ENCODE measurements at places on chromosomes 1 and 21.

GRCh38 chr1:39672551-39672947 lies 642 bp upstream of the NT5C1A start:
- DNase-seq, result no peak

- peak; percentile 45 for DNase-seq
Observed at GRCh38 chr1:81517987-81518386, 282.7 kb upstream of the ADGRL2 start.

GRCh38 chr1:161287482-161288054 lies 22.2 kb downstream of the MPZ start:
- no peak for DNase-seq

- no peak for DNase-seq
Observed at GRCh38 chr1:58836408-58836807, 52.6 kb upstream of the JUN start.

DNA sequence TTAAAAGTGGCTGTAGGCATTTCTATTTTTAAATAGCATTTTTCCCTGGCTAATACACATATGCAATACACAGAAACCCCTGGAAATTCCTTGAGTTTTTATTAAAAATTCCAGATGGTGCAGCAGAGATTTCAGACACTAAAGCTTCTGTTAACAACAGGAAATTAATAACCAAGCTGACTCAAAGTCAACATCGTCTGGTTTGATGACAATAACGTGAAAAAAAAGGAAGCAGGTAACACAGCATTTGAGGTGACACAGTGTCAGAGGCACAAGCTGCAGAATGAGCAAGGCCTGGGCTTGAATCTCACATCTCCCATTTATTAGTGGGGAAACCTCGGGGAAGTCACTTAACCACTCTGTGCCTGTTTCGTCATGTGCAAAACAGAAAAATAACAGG lies 64.6 kb upstream of the GJB5 start:
- DNase-seq, result no peak

DNA sequence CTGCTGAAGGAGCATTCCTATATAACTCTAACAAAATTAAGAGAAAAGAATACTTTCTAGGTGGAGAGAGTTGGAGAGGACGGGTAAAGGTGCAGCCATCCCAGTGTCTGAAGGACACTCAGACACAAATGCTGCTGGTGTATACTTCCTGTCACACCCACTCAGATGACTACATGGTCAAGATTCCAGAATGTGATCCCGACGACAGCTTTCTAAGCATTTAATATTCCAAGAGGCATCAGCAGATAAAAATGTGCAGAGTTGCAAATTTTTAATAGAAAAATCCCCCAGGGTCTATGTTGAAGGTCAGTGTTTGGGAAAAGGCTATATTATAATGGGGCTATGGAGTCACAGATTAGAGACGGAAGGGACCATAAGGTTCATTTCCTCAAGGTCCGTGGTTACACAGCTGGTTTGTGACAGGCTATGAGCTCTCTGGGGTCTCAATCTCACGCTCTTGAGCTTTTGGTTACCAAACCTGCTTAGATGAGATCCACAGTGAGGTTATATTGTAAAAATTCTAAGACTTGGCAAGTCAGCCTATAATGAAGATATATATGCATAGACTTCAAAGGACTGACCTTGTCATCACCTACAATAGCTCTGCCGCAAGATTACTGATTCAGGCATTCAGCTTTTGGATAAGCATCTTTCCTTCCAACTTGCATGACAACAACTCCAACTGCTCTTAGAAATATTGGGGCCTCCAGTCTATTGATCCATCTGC lies 35.1 kb downstream of the ZNF281 start:
- DNase-seq, result no peak

DNA sequence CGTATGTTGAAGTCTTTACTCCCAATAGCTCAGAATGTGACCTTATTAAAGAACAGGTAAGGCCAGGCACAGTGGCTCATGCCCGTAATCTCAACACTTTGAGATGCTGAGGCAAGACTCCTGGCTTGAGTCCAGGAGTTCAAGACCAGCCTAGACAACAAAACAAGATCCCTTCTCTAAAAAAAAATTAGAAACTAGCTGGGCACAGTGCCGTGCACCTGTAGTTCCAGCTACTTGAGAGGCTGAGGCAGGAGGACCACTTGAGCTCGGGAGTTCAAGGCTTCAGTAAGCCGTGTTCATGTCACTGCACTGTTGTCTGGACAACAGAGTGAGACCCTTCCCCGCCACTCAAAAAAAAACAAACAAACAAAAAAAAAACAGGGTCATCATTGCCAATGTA lies 171.3 kb downstream of the RERE start:
- DNase-seq, result no peak

GRCh38 chr1:215932558-215932957 lies 365.5 kb downstream of the KCTD3 start:
- DNase-seq, result no peak

DNA sequence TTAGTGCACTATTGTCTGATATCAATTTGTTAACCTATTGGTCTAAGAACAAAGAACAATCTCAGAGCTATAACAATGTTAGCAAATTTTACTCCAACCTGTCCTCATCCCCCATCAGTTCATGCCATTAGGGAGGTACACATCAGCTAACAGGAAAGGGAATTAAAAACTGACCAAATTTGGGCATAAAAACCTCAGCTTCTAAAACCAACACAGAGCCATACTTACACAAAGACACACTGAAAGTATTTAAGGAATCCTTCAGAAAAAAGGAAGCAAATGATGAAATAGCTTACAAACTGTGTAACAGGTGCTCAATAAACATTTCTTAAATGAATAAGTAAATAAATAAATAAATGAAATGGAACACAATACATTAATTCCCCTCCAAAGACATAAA lies 89.2 kb downstream of the TTLL7 start:
- no peak for DNase-seq

DNA sequence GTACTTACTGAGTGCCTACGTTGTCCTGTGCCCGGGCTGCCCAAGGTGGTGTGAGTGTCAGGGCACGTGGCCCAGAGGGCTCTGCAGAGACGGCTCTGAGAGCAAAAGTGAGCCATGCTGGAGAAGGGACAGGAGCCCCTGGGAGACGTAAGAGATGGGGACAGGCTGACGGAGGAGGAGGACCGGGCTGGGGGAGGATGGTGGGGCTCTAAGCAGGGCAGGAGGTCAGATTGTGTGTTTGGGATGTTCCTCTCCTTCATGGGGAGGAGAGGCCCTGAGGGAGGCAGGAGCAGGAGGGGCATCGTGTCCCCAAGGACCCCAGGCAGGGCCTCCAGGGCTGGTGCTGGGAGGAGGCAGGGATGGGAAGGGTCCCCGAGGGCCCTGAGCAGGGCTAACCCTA lies 158.9 kb downstream of the PCBP3 start:
- no peak for DNase-seq

- no peak for DNase-seq
Observed at GRCh38 chr1:58358346-58358745, 188.2 kb downstream of the OMA1 start.

- DNase-seq, result no peak
Observed at GRCh38 chr1:115537415-115537814, 104.4 kb upstream of the VANGL1 start.

DNA sequence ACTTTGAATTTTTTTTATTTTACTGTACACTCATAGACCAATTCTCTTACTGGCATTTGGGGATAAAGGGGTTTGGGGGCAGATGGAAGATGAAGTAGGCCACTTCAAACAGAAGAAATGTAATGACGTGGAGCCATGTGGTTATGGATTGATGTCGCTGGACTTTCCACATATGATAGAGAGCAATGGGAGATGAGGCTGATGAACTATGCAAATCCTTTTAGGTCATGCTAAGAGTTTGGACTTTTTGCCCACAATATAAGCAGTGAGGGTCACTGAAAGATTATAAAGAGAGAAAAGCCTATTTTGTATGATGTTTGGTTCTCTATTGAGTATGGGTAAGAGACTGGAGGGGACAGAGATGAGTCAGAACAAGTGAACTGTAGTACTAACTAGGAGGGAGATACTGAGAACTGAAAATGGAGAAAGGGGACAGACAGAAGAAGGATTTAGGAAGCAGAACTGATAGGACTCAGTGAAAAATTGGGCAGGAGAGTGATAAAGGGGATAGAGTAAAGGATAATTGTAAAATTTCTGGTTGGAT lies 9.2 kb downstream of the C1orf21 start:
- DNase-seq, result no peak

GRCh38 chr1:27598902-27599528 lies 4.9 kb downstream of the AHDC1 start:
- DNase-seq, result peak; percentile 51

- no peak for DNase-seq
Observed at GRCh38 chr1:159302095-159302494, at the start of gene FCER1A. Gene FCER1A (plus strand): TSS chr1:159302336. CDS start chr1:159302365, 29 bp downstream.

- no peak for DNase-seq
Observed at GRCh38 chr21:34227386-34227852, 136.4 kb upstream of the KCNE2 start.

DNA sequence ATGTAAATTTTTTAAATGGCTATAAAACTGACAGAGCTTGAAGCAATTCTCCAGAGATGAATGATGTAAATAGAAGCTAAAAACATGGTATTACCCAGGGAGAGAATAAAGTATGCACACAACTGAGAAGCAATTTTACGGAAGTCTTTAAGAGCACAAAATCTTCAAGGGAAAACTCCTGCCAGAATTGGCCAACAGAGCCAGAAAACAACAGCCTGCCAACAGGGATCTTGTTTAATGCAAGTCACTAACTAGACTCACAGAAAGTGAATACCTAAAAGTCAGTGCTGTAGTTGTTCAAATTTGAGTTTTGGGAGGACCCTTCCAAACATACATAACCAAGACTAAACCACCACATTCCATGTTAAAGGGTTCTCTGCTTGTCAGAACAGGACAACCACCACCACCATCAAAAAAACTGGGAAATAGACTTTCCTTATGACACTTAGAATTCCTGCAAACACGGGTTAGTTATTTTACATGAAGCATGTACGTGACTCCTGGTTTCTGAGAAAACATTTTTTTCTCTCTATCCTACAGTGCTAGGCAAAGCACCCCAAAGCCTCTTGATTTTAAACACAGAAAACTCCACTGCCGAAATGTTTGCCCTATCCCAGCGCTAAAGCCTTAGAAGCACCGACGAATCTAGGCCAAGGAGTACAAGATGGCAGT lies 1.6 kb downstream of the EPS15 start:
- DNase-seq, result no peak

DNA sequence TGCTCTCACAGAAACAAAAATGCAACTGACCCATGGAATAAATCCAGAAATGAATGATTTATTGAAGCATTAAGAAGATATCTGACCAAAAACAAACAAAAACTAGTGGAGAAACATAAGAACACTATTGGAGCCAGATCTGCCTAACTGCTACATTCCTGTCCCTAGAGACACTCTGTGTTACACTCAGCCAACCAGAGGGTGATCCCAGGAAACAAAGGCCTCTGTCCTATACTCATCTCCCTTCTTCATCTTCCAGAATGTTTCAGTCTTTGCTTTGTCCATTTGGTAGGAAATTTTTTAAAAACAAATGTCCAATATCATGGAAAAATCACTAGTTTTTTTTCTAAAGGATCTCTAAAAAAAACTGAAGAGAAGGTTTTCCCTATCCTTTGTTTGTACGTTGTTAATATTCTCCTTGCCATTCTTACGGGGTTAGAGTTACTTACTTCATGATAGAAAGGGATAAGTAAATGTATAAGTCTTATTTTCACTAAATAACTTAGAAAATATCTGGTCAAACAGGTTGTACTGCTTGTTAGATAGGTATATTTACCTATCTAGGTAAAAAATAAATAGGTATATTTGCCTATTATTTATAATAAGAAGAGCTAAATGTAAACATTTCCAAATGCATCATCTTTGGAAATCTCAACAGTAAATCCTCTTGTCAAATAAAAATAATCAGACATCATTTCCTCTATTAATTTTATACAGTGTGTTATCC lies 59.1 kb downstream of the NME7 start:
- no peak for DNase-seq

DNA sequence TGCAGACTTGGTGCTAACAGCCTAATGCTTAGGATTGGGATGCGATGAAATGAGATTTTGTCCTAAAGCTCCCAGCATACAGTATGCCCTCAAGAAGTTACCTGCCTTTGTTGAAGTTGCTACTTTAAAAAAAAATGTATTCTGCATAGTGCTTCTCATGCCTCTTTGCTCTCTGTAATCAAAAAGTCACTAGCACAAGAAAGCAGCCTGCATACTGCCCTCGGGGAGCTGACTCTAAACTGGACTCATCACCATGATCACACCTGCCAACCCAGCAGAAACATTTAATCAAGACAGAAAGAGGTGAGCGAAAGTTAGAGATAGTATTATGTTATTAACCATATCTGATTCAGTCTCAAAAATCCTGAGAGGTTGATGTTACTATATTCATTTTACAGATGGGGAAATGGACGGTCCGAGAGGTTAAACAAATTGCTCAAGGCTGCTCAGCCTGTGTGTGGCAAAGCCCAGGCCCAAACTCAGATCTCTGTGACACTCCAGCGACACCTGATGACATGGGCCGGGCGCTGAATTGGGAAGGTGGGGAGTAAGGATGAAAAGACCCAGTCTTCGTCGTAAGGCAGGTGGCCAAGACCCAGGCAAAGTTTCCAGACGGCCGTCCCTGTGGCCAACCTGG lies 1.1 kb downstream of the BATF3 start:
- DNase-seq, result no peak

GRCh38 chr1:37475380-37476086 lies 1.2 kb downstream of the ZC3H12A start:
- no peak for DNase-seq

GRCh38 chr1:52186449-52186848 lies 44.6 kb downstream of the ZFYVE9 start:
- no peak for DNase-seq

- DNase-seq, result no peak
Observed at GRCh38 chr1:163872067-163872466, 550.3 kb downstream of the NUF2 start.

All from NCI-H510A treated with DMSO at 0.1 percent for 48 hours (cell line).